Natural killer cell treated with Interleukin-12 subunit alpha and Interleukin-12 subunit beta and Interleukin-15 and Interleukin-18, amount 100 ng/mL, for 72 hours (primary cell): ENCODE measurements at places on chromosomes 5 and 9.

- no peak for DNase-seq
These were observed 21.7 kb downstream of the RMI1 start for GRCh38 chr9:84002344-84002743.

- DNase-seq: no peak
These were observed 726.0 kb downstream of the DNAH5 start for GRCh38 chr5:13218518-13218917.

DNA sequence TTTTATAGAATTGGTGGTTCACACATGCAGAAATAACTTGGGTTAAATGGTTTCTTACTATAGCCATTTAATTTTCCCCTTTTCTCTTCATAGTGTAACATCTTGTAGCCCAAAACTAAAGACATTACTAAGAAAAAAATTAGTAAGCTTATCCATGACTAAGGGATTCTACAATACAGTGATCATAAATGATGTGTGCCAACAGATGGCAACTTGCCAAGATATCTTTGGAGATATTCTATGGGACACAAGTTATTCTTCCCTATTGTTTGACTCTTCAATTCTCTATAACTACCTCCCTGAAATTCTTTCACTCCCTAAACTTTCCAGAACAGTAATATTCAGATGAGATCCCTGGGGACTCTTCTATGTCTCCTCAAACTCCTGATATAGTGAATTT is 580.6 kb downstream of the PTPRD start:
- no peak for DNase-seq

DNA sequence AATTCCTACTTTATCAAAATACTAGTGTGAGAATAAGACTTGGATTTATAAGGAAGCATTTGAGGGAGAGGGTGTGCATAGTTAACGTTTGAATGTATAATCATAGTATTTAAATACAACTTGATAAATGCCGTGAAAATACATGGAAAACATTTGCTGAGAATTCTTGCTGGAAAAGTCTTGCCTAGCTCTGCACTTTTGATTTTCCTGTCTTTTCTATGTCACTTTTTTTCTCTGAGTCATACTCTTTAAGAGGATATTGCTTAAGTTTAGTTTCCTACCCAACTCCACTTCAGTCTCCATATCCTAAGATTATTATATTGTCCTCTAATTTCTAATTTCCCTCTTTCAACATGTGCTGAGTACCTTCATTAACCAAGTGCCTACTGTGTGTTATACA is 616.6 kb upstream of the SEMA6A start:
- no peak for DNase-seq

DNA sequence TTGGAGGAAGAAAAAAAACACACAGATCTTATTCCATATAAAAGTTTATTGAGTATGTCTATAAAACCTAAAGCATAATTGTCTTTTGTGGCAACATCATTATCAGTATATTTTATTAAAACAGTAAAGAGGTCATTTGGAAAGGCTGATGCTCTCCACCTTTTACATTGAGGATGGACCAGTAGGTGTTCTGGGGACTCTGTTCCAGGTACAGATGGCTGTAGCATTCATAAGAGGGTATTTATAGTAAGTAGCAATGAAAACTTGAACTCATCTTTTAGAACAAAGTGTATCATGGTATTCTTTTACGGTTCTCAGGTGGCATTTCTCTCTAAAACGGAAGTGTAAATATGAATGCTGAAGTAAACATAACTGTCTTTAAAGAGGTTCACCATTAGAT is 1.8 kb downstream of the GABRA6 start:
- DNase-seq: no peak

DNA sequence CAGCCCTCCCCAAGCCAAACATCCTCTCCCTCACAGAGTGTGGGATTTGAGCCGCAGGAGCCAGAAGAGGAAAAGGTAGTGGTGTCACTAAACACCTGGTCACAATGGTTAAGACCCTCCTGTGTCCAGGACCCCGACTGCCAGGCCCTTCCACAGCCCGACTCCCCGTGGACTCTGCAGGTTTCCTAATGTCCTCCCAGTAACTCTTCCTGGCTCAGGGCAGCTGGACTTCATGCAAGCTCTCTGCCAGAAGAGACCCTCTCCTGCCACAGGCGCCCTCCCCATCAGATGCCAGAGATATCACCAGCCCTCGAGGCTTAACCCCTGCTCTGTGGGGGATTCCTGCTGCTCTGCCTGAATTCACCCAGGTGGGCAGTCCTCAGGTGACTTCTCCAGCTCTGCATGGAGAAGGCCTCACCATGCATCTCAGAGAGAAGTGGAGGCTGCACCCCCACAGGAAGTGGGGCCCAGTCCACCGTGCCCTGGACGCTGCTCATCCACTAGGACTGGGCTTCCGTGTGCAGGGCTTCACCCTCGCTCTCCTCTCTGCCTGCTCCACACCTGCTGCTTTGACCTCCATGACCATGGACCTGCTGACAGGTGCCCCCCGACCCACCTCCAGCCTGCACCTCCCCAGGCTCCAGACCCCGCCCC is 111.2 kb downstream of the ADAMTS2 start:
- DNase-seq: no peak

DNA sequence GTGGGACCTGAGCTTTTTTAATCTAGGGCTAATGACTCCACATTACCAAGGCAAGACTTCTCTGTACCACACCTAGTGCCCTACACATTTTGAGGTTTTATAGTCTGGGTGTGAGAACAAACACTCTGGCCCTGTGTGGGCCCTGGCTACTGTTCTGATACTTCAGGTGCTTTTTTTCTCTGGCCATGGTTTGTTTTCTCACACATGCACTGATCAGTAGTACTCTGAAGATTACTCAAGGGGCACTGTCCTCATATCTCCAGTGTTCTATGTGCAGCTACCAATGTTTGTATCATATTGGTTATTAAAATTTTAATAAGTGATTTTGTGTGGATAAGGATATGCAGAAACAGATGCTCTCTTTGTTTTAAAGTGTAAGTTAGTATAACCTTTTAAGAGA is 5.9 kb upstream of the C9orf40 start:
- DNase-seq: no peak

- no peak for DNase-seq
These were observed 437.7 kb upstream of the MEF2C start for GRCh38 chr5:89320421-89321277.

DNA sequence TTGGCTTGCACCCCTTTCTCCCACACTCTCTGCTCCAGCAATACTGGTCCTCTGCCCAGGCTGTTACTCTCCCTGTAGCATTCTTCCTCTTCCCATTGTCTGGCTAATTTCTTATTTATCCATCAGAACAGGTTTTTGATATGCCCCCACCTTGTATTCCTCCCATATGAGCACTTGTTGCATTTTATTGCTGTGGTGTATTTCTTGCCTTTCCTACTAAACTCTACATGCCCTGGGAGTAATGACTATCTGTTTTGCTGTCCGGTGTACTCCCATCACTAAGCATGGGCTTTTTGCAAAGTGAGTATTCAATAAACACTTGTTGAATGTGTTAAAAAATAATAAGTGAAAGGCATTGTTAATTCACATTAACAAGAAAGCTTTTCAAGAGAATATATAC is 104.3 kb upstream of the RANBP3L start:
- DNase-seq: no peak

- DNase-seq: no peak
These were observed 821.2 kb downstream of the PTPRD start for GRCh38 chr9:9791611-9792010.

- DNase-seq: no peak
These were observed 25.9 kb downstream of the GALNT12 start for GRCh38 chr9:98833090-98833956.

DNA sequence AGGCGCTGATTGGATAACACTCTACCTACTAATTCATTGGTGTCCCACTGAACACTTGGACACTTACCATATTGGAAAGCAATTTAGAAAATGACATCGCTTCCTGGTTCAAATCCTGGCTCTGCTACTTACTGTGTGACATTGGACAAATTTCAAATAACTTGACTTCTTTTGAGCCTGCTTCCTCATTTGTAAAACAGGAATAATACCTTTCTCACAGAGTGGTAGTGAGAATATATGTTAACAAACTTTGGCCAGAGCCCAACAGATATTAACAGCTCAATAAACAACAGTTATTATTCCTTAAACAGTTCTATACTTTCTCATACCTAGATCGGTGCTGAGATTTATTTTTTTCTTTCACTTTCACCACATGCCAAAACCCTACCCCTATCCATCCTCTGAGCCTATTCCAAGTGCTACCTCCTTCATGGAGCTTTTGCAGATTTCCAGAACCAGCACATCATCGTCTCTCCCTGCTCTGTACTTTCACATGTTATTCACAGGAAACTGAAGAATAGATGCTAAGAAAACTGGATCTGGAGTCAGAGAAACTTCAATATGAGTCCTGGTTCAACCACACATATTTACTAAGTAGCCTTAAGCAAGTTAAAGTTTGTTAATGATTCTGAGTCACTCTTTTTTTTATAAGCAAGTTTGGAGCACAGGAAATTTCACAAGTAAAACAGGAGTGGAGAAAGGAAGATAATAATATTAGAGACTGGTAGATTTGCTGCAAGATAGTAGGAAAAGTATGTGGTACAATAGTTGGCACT is 92.3 kb downstream of the STRBP start:
- DNase-seq: no peak

DNA sequence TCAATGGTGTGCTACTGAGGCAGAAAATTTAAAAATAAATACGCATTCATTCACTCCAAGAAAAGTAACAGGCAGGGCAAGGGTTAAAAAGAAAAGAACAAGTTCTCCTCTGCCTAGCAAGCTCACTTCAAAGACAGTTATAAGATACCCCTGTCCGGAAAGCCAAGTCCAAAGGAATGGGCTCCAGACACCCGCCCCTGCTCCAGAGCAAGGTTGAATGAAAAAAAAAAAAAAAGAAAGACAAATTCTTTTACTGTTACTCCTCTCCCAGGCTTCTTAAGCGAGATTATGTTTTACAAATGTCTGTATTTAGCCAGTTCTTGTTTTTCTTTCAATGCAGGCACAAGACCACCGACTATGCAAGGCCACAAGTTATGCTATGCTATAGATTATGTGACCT is 9.1 kb upstream of the ANXA2R start:
- no peak for DNase-seq

- no peak for DNase-seq
These were observed 555.3 kb upstream of the ZNF462 start for GRCh38 chr9:106307670-106308069.

GRCh38 chr5:4424895-4425294 is 715.2 kb upstream of the ADAMTS16 start:
- DNase-seq: no peak

DNA sequence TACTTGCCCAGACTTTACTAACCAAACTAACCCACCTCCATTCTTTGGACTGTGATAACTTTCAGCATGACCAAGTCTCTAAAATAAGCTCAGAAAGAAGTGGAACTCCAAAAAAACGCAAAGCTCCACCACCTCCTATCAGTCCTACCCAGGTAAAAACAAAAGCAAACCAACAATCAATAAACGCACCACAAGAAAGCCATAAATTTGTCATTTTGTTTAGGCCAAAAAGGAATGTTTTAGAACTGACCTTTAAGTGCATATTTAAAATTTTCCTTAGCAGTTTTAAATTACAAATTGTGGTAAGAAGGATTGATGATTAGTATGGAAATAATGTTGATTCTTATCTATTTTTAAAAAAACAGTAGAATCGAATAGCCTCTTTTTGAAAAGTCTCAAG is 25.5 kb upstream of the TTC23L start:
- DNase-seq: no peak

DNA sequence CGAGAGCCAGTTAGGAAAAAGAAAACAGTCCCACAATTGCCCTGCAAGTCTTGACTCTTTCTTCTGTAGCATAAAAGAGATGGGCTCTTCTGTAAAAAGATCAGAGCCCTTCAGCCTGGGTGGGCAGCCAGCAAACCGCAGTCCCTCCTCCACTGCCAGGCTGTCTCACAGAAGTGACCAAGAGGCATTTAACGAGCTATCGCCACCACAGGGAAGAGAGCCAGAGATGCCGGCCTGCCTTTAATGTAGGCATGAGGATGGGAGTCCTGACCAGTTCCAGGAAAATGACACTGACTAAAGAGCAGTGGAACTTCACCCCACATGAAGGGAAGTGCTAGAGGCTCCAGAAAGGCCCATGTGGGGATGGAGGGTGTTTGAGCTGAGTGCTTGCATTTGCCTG is 264.6 kb downstream of the NDUFS4 start:
- DNase-seq: no peak
